ENCODE measurements at places on chromosomes 4 and X.

DNA sequence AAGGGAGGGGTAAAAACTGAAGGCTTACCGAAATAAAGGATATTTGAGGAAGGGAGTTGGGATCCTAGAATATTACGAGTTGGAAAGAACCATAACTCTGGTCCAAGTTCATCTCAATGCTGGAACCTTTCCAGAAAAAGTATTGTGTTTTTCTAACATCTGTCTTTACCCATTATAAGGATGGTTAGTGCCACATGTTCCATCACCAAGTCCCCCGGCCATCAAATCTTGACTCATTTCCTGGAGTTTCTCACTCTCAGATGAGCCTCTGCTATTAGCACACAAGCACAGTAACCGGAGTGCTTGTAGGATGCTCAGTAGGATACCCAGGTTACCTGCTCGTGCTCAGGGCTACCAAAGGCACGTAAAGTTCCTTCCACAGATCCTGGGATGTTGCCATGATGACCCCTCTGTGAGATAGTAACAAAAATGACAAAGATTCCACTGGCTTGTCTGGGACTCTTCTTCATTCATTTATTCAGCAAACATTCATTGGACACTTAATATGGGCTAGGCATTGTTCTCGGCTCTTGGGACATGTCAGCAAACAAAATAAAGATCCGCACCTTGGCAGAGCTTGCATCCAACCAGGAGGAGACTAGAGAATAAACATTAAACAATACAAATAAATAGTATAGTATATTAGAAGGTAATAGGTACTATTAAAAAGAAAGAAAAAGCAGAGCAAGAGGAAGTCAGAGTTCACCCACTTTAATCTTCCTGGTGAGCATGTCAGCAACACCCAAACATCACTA lies 36.3 kb downstream of the PKD2 start:
- no peak for DNase-seq

- DNase-seq: no peak
Observed at GRCh38 chr4:147826288-147826646, 94.4 kb downstream of the ARHGAP10 start.

DNA sequence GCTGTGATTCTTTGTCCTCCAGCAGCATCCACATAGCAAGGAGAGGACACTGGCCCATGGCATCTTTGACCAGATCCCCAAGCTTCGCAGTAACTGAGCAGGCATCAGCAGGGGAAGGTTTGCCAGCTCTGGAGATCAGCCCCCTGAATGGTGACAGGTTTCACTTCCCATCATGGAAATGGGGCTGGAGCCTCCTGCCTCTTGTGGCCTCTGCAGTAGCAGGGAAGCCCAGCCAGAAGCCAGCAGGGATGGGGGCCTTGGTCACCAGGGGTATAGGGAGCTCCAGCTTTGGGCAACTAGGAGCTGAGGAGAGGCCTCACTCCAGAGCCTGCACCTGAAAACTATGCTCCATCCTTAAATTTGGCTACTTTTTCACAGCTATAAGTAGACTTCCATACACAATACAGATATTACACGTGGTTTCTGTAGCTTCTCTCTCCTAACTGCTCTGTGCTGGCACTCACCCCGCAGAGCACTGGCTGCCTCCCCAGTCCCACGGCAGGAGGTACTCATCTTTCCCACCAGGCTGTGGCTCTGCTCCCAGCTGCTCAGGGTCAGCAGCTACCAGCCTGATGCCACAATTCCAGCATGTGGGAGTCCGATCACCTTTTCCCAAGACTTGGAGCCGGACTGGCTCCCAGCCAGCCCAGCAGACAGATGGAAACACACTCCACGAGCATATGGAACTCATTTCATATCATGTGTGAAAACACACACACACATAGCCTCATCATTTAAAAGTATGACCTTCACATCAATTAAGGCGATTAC lies 2.8 kb downstream of the TMEM271 start:
- no peak for DNase-seq

- DNase-seq: no peak
Observed at GRCh38 chr4:187098429-187098828, 374.8 kb upstream of the FAT1 start.

- DNase-seq: peak; percentile 33
Observed at GRCh38 chrX:41085512-41085877, 250 bp downstream of the USP9X start.

DNA sequence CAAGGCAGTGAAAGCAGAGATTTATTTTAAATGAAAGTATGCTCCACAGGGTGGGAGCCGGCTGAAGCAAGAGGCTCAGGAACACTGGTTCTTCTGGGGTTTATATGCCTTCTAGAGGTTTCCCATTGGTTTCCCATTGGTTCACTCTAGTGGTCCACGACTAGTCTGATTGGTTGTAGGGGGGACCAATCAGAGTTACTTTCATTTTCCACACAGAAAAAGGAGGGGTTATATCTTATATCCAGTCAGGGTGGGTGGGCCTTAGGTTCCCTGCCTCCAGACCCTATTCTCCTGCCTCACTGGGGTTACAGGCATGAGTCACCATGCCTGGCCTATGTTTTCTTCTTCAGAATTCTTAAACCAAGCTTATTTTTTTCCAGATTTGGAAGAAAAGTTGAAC lies 101.6 kb downstream of the KLHL8 start:
- no peak for DNase-seq

- DNase-seq: no peak
Observed at GRCh38 chr4:954211-955020, 19.0 kb downstream of the DGKQ start.

DNA sequence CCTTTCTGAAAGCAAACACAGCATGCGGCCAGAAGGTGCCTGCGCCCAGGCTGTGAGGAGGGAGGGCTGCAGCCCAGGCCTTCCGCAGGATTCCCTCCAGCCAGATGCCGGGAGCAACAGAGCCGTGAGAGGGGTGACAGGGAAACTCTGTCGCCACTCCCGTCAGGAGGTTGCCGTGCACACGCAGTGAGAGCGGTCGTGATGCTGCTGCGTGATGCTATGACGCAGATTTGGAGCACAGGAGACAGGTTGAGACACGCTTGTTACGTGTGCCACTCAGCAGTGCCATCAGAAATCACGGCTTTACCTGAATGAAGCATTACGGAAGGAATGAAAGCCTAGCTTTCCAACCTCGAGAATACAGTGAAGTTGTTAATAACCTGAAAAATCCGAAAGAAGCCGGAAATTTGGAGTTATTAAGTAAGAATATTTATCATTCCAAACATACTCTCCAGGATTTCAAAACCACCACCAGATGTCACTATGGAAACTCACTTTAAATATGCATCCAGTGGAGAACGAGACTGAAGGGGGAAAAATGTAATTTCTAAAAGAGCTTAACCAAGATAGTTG lies 54.4 kb downstream of the FAT1 start:
- no peak for DNase-seq

GRCh38 chr4:101953949-101954348 lies 163.4 kb downstream of the BANK1 start:
- no peak for DNase-seq

GRCh38 chr4:77800483-77801259 lies 18.5 kb downstream of the CNOT6L start:
- DNase-seq: no peak

DNA sequence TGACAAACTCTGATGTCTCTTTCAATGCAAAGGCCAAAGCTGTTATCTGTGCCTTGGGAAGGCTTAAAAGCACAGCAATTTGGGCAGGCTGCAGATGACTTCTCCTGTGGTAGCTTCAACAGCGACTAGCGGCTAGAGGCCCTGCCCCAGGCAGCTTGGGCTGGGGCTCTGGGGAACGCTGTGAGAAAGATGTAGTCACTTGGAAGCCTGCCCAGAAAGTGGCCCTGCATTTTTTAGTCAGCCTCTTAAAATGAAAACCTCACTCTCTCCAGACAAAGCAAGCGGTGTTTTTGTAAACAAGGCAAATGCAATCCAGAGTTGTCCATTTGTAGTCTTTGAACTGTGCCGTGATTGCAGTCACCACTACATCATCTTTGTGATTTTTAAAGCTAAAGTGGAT lies 27.5 kb downstream of the PCYT1B start:
- DNase-seq: no peak

GRCh38 chrX:45769761-45770582 lies 569.3 kb upstream of the DIPK2B start:
- no peak for DNase-seq

GRCh38 chr4:111854494-111855087 lies 290.7 kb upstream of the FAM241A start:
- no peak for DNase-seq

DNA sequence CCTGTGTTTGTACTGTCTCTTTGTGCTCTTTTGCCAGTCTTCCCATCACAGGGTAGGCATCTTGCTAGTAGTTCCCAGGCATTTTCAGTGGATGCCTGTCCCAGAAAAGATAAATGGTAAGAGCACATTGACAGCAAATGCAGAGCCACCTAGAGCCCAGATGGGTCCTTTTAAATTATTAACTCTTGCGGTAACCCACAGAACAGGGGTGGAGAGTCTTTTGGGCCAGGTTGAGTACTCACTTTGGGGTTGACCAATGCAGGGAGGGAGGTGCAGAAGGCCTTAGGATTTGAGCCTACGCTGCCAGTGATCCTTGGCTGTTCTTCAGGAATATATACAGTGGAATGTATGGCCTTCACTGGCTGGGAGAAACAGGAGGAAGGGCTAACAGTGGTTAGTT lies 173.8 kb downstream of the MSN start:
- DNase-seq: no peak

DNA sequence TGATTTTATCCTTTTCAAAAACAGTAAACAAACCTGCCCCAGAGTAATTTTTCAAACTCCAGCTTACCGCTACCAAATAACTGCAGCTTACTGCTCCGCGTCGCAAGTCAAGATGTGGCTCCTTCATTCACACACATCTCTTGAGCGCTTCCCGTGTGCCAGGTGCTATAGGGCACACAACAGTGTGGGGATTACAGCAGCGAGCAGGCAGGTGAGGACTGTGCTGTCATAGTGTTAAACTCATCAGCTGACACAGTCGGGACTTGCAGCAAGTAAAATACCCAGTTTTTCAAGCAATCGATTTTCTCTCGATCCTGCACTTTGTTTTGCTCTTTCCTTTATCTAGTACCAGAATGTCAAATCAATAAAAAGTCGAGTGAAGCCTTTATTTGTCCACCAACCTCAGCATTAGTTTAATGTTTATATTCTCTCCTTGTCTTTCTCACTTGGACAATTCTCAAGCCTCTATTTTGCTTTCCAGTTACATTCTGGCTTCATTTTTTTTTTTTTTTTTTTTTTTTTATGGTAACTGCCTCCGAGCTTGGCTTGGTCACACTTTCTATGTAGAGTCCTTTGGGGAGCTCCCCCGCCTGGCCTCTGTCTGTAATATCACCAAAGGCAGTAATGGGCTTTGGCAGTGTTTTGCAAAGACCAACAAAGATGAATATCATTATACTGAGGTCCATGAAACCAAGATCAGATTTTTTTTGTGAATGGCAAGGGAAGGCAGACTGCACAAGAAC lies 8.3 kb upstream of the ASB5 start:
- DNase-seq: no peak

DNA sequence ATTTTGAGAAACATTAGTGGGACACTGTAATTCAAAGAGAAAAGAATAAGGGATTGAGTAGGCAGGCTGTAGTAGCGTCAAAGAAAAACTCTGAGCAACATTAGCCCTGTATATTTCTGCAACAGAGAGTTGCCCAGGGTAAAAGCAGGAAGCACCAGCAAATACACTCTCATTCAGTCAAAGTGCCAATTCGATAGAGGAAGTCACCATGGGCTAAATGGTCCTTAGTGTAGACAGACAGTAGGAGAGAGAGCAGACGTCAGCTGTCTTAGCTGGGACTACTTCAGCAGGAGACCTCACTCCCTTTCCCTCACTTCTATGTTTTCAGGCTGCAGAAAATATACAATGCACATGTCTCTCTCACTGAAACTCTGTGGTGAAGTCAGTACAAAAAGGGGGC lies 2073.8 kb upstream of the TENM3 start:
- no peak for DNase-seq

DNA sequence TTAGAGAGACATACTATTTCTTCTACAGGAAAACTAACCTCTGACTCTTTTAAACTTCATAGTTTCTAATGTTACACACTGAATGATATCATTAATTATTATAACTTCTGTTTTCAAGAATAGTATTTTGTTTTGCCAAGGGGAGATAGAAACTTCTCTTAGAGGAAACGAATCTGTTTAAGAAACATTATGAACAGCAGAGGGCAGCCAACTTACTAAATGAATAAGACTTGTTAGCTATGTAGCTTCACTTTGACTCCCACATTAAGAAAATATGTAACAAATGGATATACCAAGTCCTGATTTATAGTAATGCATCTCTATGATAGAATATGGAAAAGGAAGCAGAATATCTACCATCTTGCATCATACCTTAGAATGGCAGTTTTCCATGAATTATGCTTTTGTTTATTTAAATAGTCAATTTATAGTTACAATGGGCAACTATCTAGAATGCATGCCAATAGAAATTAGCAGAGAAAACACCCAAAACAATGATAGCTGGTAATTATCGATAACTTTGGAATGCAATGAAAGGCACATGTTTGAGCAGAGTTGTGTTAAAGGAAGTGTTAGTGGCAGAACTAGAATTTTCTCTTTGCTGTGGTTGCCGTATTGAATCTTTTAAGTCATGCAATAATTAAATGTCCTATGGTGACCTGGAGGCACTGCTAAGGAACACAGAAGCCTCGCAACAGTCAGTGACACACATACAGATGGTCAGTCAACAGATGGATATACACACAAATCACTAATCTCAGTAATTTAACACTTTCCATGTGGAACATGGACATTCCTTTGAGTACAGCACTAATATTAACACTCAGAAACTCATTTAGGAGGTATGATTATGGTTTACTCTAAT lies 105.7 kb upstream of the PDLIM3 start:
- DNase-seq: no peak

GRCh38 chr4:151530783-151531182 lies 121.8 kb downstream of the FHIP1A start:
- no peak for DNase-seq

- no peak for DNase-seq
Observed at GRCh38 chr4:186624951-186625350, 69.6 kb upstream of the MTNR1A start.

DNA sequence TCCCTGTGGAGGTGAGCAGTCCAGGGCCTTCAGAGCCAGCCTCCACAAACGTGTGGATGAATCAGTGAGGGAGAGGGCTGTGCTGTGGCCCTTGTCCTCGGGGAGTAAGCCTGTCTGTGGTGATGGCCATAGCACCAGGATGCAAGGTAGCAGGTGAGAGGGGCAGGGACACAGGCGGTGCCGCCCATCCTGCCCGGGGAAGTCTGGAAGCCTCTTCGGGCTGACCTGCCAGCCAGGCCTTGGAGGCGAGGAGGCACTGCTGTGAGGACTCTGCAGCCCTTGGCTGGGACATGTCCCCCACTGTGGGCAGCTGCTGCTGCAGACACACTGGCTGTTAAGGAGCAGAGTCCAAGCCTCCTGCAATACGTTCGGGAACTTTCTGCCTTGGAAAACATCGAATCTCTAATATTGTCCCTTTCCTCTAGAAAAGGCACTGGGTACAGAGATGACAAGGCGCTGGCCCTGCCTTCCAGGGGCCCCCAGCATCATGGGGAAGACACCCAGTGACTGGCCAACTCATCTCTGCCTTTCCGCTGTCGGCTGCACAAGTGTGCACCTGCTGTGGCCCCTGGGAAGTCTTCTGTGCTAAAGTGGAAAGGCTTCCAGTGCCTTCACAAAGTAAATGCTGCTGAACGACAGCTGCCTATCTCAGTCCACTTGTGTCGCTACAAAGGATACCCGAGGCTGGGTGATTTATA lies 101.4 kb downstream of the ADRA2C start:
- DNase-seq: no peak
